ENCODE measurements at places on chromosomes 16 and 17.
A peak's percentile ranks its signal among the peaks of the same experiment; 100 is the strongest.

DNA sequence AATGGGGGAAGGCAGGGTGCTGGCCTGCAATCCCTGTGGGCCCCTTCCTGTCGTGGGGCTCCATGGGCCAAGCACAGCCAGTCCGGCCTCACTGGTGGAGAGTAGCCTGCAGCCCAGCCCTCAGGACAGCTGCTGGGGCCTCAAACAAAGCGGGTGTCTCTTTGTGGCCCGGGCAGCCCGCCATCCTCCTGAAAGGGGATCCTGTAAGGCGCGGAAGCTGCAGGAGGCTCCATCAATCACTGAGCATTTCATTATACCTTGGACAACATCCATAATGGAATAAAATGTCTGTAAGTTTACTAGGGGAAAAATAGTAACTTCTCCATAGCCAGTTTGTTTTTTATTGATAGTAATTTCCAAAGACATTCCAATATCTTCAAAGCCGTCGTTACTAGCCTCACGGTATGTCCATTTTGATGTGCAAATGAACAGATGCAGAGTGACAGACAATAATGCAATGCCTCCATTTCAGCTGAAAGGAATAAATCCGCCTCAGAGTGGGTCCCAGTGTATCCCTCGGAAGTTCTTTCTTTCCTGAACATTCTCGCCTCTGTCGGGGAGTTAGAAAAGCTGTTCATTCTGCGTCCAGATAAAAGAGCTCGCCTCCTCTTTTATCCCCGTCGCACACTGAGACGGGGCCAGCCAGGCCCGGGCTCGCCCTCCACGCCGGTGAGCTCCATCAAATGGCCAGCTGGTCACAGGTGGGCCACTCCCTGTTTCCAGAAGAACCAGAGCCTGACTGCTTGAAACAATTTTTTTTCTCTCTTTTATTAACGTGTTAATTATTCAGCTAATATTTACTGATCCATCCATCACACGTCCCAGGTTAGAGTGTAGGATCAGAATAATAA, 14.4 kb downstream of the WSCD1 start:
- no peak for DNase-seq

GRCh38 chr17:20203018-20203417, 193.9 kb downstream of the SPECC1 start:
- no peak for DNase-seq

- no peak for DNase-seq
These were observed 7.0 kb upstream of the CDR2 start for GRCh38 chr16:22381392-22381791.

DNA sequence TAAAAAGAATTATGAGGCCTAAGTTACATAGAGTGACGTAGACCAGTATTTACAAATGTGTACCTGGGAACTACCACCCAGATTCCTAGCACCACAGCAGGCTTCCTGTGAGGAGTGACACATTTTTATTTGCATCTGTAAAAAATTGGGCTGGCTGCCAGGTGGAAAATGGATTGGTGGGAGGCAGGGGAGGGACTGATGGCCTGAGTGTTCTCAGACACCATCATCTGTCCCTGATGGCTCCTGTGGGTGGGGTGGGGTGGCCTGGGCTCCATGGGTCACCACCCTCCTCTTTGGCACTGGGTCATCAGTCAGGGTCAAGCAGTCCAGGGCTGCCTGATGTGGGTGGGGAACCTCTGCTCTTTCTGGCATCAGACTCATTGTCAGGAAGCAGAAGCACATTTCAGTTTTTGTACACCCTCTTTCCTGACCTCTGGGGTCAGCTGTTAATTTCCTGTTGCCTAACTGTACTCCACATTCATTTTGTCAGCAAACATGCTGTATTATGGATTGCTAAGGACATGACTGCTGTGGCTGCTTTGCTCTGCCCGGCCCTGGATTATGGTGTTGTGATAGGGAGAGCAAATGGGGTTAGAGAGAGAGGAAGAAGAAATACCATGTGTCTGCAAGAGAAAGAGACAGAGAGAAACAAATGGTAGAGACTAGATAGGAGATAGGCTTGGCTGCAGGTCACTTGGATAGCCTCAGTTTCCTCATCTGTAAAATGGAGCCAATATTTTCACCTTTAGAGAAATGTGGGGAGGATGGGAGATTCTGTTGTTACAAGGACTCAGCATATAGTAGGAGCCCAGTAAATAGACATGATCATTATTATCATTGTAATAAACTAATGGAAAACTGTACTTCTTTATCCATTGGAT, 11.6 kb upstream of the MFAP4 start:
- no peak for DNase-seq

GRCh38 chr17:33983824-33984574, 271.1 kb upstream of the CCL2 start:
- DNase-seq: no peak

DNA sequence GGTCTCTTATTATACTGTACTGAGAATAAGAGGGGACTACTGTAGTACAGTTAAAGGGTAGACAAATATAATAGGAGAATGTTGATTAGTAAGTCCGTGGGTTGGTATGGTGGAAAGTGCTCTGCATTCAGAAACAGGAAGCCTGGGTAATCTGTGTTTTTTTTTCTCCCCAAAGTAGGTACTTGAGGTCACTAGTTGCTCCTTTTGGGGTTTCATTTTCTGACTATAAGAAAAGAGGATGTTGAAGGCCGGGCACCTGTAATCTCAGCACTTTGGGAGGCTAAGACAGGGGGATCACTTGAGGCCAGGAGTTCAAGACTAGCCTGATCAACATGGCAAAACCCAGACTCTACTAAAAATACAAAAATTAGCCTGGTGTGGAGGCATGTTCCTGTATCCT, 42.0 kb upstream of the MMD start:
- no peak for DNase-seq

DNA sequence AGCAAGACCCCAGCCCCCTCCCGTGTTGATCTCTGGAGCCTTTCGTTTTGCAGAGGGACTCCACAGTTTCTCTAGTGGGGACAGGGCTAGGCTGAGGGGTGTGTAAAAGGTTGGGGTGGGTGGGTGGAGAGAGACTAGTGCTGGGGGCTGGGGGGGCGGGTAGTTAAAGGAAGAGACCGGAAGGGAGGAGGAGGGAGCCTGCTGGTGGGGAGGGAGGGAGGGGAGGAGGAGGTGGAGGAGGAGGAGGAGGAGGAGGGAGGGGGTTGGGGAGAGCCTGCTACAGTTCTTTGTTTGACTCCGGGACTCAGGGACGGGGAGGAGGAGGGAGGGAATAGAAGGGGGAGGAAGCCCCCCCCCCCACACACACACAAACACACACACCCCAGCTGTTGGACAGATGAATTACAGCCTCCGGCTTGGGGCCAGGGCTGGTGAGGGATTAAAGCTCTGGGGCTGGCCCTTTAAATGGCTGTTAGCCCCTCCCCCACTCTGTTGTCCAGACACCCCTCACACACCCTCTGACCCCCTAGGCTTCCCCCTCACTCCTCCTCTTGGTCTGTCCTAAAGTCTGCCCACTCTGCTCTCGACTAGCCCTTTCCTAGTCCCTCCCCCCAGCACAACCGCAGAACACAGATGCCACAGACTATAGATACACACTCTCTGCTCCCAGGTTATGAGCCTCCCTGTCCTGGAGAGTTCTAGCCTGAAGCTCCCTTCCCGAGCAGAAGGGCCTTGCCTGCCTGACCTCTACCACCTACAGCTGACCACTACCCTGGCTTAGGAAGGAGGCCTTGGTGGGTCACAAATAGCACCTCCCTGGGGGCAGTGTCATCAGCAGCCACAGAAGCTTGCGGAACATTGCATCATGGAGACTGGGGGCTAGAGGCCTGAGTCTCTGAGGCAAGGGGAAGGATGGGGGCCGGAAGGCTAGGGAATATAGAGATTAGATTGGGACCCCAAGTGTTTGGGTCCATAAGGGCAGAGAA, 4.4 kb downstream of the KDM6B start:
- DNase-seq: peak; percentile 46

DNA sequence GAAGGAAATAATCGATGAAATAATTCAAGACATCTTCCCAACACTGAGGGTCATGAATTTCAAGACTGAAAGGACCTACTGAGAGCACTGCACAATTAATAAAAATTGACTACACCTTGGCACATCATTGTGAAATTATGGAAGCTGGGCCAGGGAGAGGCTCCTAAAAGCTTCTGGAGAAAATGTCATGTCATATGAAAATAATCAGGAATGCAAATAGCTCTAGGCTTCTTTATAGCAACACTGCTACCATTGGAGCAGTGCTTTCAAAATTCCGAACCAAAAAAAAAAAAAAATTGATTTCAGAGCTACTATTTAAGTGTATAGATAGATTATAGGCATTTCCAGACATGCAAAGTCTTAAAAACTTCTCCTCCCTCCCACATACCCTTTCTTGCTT, 6.4 kb upstream of the ALOX15B start:
- no peak for DNase-seq

DNA sequence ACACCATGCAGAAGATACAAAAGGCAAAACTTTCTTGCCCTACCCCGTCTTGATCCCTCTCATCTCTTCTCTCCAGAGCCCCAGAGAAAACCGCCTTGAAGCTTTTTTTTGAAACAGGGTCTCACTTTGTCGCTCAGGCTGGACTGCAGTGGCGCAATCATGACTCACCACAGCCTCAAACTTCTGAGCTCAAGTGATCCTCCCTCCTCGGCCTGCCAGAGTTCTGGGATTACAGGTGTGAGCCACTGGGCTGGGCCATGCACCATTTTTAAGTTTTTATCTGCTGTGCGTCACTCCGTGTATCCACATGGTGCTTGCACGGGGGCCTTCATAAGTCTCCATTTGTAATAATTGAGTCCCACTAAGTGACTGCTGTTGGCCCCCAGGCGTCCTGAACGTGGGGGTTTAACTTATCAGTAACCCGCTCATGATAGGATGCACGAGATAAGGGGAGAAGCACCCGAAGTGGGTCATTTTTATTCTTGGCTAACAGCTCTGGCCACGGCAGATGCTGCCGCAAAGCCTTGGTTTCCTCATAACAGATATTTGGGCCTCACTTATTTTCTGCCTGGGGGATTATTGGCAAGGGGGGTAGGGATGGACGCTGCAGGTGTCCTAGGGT, 8.6 kb downstream of the DNAH17 start:
- no peak for DNase-seq

DNA sequence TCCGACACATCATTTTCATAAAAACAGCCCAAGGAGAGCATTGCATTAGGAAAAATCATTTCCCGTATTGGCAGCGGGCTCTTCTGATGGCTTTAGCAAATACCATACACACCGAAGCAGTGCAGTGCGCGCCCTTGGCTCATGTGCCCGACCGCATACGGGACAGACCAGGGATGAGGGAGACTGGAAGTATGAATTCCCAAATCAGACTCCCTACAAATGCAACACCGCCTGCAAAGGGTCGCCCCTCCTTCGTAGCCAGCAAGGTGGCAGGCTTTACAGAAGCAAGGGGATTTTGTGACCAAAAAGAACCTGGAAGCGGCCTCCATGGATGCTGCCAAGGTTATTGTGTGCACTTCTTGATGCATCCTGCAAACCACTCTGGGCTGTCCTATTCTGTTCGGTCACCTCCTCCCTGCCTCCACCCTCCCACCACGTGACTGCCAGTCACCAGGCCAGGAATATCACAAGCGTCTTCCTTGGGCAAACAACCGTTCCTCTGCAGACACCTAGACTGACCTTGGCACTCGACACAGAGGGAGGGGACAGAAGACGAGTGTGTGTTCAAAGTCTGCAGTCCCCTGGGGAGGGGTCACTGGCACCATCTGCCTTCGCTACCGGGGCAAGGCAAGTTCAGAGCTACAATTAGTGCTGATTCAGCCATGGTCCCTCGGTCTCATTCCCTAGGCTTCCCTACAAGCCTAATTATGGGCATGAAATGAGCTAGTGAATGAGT, 460.4 kb downstream of the SLC39A11 start:
- no peak for DNase-seq

DNA sequence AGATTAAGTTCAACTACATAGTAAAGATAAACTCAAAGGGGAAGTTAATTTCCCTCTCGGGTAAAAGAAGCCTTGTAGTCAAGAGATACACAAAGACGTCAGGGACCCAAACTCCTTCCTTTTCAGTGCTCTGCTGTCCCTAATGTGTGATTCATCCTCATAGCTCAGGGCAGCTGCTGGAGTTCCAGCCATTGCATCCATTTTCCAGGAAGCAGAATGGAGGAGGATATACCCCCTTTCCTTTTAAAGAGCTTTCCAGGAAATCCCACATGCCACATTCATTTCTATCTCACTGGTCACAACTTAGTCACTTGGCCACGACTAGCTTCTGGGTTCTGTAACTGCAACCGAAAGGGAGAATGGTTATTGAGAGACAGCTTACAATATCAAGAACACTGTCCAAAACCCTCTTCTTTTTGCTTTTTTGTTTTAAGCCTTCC, 95.3 kb downstream of the SOCS1 start:
- DNase-seq: no peak

GRCh38 chr17:9209781-9210370, 188.6 kb downstream of the NTN1 start:
- DNase-seq: no peak

DNA sequence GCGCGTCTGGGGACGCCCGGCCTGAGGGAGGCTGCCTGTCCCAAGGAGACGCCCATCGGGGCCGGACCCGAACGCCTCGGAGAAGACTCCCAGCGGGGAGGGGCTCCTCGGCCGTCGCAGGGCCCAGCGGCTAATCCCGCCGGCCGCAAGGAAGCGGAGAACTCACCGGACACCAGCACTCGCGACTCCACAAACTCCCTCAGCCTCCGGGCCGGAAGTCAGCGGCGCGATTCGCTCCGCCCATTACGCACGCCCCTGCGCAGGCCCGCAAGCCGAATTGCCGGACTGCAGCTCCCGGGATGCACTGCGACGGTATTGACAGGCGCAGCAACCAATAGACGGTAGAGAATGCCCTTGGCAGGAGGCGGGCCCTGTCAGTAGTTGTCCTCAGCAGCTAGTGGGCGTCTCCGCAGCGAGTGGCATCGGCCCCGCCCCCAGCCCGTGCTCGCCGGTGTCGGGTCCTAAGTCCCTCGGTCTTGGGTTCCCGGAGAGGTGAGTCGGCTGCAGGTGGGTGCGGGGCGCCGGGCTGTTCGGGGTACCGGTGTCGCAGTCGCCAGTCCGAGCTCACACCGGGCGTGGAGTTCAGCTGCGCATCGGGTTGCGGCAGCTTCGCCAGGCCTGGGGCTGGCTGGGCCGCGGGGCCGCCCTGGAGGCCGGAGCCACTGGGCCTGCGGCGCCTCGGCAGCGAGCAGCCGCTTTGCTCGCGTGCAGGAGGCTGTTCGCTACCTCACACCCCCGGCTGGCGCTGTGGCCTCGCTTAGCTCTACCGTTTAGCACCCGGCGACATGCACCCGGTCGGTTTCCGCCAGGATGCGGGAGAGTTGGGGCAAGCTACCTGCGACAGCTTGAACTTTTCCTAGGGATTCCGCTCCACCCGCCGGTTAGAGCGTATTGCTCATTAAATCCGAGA, at the start of the genes ZNF174 and ZSCAN32:
Gene ZNF174, plus strand, starts transcription at position 437 of the 910 bp plus-strand sequence. CDS start 790 bp downstream, outside the sequence.
Gene ZSCAN32, minus strand, starts transcription at position 226 of the 910 bp plus-strand sequence. CDS start 3,447 bp downstream, outside the sequence.
- peak; percentile 98 for DNase-seq

- no peak for DNase-seq
These were observed 18.8 kb downstream of the B9D1 start for GRCh38 chr17:19343671-19344151.

- DNase-seq: no peak
These were observed 220.1 kb downstream of the CCDC182 start for GRCh38 chr17:57524839-57525568.

- no peak for DNase-seq
These were observed 3.6 kb downstream of the CLEC19A start for GRCh38 chr16:19288872-19289799.

- DNase-seq: no peak
These were observed at the start of gene CENPX for GRCh38 chr17:82022310-82022980. Gene CENPX, minus strand, starts transcription at chr17:82022878. Its CDS starts 17 bp downstream, at chr17:82022861.

Measured in DMS 273 treated with DMSO at 0.1 percent for 48 hours (cell line).